ENCODE measurements at places on chromosomes 12 and 14.

GRCh38 chr14:79809849-79810612 is 401.3 kb downstream of the DIO2 start:
- DNase-seq: no peak

DNA sequence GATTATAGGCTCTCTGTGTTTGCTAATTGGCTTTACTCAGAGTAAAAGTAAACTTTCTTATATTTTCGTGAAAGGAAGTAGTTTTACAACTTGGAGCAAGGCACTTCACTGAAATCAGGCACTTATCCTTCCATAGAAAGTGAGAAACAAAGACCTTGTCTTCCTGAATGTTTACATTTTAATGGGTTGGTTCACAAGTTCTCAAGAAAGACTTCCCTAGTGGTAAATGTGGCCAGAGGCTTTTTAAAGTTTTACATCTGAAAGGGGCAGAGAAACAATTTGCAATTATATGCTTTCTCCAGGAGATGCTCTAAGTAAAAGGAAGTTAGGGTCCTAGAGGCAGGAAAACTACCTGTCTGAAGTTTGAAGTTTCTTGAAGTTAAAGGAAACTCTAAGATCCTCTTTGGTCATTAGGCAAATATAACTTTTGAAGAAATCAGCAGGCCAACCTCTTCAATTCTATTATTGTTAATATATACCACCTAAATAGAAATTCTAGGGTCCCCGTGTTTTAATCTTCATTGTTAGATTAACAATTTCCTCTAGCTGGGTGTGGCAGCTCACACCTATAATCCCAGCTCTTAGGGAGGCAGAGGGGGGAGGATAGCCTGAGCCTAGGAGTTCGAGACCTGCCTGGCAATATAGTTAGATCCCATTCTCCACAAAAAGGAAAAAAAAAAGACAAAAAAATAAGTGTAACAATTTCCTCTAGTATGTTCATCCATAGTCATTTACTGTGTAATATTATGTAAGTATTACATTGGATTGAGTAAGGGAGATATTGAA is 644.9 kb upstream of the FOXG1 start:
- DNase-seq: no peak

- DNase-seq: no peak
Measured at GRCh38 chr12:27709932-27710591, 570 bp upstream of the MRPS35 start.

DNA sequence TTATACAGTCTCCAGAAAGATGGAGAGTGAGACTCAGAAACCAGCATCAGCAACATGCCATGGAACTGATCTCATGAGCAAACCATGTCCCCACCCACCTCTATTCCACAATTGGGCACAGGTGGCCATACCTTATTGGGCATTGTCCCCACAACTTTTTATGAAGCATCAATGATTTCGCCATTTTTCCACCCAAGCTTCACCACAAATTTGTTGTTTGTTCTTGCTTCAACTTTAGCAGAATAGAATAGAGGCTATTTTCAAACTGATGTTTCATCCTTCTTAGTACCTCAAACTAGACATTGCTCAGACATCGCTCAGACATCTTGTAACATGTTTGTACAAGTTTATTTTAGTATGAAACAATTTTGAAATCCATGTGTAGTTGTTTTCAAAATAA is 112.5 kb upstream of the TMTC2 start:
- DNase-seq: no peak

DNA sequence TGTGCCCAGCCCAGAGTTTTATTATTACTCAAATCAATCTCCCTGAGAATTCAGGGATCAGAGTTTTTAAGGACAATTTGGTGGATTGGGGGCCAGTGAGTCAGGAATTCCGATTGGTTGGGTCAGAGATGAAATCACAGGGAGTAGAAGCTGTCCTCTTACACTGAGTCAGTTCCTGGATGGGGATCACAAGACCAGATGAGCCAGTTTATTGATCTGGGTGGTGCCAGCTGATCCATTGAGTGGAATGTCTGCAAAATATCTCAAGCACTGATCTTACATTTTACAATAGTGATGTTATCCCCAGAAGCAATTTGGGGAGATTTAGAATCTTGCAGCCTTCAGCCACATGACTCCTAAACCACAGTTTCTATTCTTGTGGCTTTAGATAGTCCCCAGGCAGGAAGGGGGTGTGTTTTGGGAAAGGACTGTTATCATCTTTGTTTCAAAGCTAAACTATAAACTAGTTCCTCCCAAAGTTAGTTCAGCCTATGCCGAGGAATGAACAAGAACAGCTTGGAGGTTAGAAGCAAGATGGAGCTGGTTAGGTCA is 89.1 kb upstream of the CNOT2 start:
- DNase-seq: no peak

GRCh38 chr12:123533672-123534643 is at the start of gene RILPL1:
Gene RILPL1 (minus strand): TSS chr12:123533719. CDS start chr12:123533482, 237 bp downstream.
- peak; percentile 77 for DNase-seq

GRCh38 chr12:124495194-124495983 is 72.0 kb downstream of the NCOR2 start:
- no peak for DNase-seq
